ENCODE measurements at places on chromosomes 16 and 17.

DNA sequence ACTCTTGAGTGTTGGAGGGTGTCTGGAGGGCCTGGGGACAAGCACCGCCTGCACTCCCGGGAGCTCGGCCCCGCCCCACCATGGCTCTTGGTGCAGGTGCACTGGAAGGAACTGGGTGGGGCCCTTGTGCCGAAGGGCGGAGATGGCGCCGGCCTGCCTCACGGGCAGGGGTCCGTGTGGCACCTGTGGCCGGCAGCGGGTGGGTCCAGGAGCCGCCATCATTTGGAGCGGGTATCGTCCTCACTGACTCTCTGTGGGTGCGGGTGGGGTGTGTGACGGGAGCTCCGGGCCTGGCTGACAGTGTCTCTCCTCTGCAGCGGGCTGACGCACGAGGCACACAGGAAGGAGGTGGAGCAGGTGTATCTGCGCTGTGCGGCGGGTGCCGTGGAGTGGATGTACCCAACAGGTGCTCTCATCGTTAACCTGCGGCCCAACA lies 5.2 kb downstream of the METRNL start:
- H3K4me3 ChIP-seq: peak overlapping the region; percentile 76
- ATAC-seq: no peak
- peaks cover 19% of the 10 kb centered on the region for H3K4me1 ChIP-seq
- H3K27me3 ChIP-seq: no peaks in the 10 kb centered on the region

DNA sequence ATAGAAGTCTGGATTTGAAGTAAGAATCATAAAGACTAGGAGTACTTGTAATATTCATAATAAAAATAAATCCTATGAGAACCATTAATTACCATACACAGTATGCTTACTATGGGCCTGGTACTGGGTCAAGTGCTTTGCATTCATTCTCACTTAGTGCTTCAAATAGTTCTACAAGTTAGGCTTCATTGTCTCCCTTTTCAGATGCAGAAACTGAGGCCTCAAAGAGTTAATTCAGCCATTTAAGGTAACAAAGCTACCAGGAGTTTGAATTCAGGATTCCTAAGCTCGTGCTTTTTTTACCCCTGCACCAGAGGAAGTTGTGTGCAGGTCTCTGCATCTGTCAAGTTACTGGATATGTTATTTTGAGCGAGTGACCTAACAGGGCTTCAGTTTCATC lies 1098.4 kb upstream of the EEF2KMT start:
- no peak overlapping the region for H3K27ac ChIP-seq
- H3K27me3 ChIP-seq: no peaks in the 10 kb centered on the region
- no peaks in the 10 kb centered on the region for H3K4me1 ChIP-seq
- ATAC-seq: no peak

DNA sequence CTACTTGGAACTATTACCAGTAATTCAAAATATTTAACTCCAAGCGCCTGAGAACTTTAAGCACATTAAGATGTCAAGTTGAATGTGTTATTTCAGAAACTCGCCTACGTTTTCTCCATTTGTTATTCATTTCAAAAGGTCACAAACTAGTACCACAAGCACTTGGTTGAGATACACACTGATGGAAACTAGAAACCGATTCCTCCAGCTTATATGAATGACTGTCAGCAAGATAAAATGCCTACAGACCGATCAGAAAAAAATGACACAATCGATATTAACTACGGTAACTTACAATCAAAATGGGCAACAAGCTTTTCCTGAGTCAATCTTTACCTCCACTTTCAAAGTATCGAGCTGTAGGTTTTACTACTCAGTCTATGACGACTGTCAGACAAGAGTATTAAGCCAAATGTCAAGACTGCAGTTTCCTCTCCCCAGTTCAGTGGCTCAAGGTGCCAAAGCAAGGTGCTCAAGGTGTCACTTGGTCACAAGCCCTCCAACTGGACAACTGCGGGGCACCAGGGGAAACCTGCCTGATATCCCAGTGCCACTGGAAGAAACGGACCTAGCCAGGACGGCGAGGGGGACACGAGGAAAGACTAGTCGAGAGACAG lies 678 bp downstream of the SRP68 start:
- H3K4me1 ChIP-seq: peaks cover 22% of the 10 kb centered on the region
- H3K4me3 ChIP-seq: peak overlapping the region; percentile 99
- peak overlapping the region; percentile 100 for H3K27ac ChIP-seq

DNA sequence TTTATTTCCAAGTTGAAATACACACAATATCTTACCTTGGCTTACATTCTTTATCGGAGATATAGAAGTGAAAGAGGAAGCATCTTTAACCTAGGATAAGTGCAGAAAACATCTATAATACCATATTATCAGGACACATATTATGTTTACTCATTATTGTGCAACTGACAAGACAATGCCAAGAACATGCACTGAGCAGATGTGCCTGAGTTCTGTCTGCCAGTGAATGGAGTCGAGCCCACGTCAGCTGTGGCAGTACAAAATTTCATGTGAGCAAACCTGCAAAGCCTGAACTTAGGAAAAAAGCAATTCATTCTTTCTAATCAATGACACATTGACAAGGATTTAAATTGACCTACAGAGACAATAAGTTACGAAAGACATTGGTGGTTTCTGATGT lies 154.4 kb downstream of the AXIN2 start:
- ATAC-seq: no peak
- H3K4me3 ChIP-seq: no peak overlapping the region
- no peaks in the 10 kb centered on the region for H3K36me3 ChIP-seq
- H3K27ac ChIP-seq: no peak overlapping the region
- peaks cover 3% of the 10 kb centered on the region for H3K27me3 ChIP-seq

DNA sequence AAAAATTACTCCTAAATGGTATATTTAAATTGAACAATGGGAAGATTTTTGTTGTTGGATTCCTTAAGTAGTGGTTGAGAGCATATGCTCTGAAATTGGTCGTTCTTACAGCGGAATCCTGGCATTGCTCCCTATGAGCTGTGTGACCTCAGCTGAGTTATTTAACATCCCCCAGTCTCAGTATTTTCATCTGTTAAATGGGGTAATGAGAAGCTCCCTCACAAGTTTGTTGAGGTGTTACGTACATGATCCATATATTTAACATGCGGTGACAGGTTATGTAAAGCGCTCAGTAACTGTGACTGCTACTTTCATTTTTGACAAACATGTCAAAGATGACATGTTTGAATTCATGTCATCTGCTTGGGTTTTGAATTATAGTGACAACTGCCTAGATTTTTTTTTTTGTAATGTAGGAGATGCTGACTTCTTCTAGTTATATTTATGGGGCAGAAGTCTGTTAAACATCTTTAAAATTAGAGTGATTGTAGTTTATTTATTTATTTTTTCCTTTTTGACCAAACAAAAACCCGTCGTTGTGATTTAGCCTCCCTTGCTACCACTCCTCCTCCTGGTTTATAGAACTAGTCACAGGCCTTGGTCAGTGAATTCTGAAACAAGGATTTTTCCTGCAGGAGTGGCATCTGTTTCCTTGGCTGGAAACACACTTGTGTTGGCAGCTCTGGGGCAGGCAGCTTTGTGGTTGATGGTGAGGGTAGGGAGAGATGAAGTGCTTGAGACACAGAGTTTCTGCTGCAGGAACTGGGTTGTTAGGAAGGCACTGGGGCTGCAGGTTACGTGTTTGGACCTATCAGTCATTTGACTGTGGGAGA lies 268.8 kb downstream of the SNX29 start:
- no peaks in the 10 kb centered on the region for H3K36me3 ChIP-seq
- peaks cover 4% of the 10 kb centered on the region for H3K4me1 ChIP-seq
- ATAC-seq: no peak
- H3K27me3 ChIP-seq: no peaks in the 10 kb centered on the region
- no peak overlapping the region for H3K4me3 ChIP-seq

GRCh38 chr17:65593855-65594845 lies 32.7 kb upstream of the AXIN2 start:
- H3K4me3 ChIP-seq: no peak overlapping the region
- no peaks in the 10 kb centered on the region for H3K36me3 ChIP-seq
- peaks cover 3% of the 10 kb centered on the region for H3K27me3 ChIP-seq

GRCh38 chr17:40303009-40303657 lies 5.8 kb upstream of the RARA start:
- H3K27ac ChIP-seq: no peak overlapping the region
- no peaks in the 10 kb centered on the region for H3K27me3 ChIP-seq
- no peak overlapping the region for H3K4me3 ChIP-seq
- peaks cover 62% of the 10 kb centered on the region for H3K36me3 ChIP-seq
- ATAC-seq: peak; percentile 49

- peaks cover 3% of the 10 kb centered on the region for H3K27me3 ChIP-seq
- peaks cover 24% of the 10 kb centered on the region for H3K4me1 ChIP-seq
- H3K27ac ChIP-seq: peak overlapping the region; percentile 80
- H3K4me3 ChIP-seq: peak overlapping the region; percentile 52
- peaks cover 47% of the 10 kb centered on the region for H3K36me3 ChIP-seq
Measured at GRCh38 chr17:42846594-42847280, 2.4 kb downstream of the AOC2 start.

- H3K27me3 ChIP-seq: peaks cover 5% of the 10 kb centered on the region
- no peak overlapping the region for H3K27ac ChIP-seq
- ATAC-seq: no peak
- H3K36me3 ChIP-seq: no peaks in the 10 kb centered on the region
- no peak overlapping the region for H3K4me3 ChIP-seq
Measured at GRCh38 chr17:81966343-81967243, 5.6 kb upstream of the NOTUM start.

- H3K4me3 ChIP-seq: no peak overlapping the region
- H3K4me1 ChIP-seq: no peaks in the 10 kb centered on the region
- H3K27me3 ChIP-seq: no peaks in the 10 kb centered on the region
- H3K27ac ChIP-seq: no peak overlapping the region
- ATAC-seq: no peak
Measured at GRCh38 chr17:19678581-19679453, 30.3 kb downstream of the ALDH3A2 start.

DNA sequence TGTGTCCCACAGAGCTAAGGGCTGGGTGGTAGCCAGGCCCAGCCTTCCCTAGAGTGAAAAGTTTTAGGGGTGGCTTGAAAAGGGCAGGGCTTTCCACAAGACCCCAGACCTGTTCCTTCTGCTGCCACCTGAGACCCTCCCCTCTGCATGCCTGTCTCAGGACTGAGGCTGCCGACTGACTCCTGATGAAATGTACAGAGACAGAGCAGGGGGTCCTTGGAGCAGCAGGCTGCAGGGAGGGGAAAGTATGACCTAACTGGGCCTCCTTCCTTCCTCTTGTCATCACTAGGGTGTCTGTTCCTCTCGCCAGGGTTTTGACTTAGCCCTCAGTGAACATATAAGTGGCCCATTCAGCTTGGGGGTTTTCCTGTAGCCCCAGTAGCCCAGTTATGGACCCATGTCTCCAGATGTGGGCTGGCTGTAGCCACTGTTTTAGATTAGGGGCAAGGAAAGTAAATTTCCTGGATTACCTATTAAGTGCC lies 14.9 kb upstream of the NFATC3 start:
- H3K36me3 ChIP-seq: peaks cover 74% of the 10 kb centered on the region
- peak overlapping the region; percentile 91 for H3K27ac ChIP-seq
- H3K27me3 ChIP-seq: no peaks in the 10 kb centered on the region
- peaks cover 45% of the 10 kb centered on the region for H3K4me1 ChIP-seq
- peak overlapping the region; percentile 56 for H3K4me3 ChIP-seq
- ATAC-seq: no peak

- no peak overlapping the region for H3K4me3 ChIP-seq
- H3K36me3 ChIP-seq: no peaks in the 10 kb centered on the region
- H3K27me3 ChIP-seq: no peaks in the 10 kb centered on the region
- no peak overlapping the region for H3K27ac ChIP-seq
- H3K4me1 ChIP-seq: peaks cover under 1% of the 10 kb centered on the region
- no peak for ATAC-seq
Measured at GRCh38 chr16:48408688-48409087, 23.5 kb upstream of the SIAH1 start.

DNA sequence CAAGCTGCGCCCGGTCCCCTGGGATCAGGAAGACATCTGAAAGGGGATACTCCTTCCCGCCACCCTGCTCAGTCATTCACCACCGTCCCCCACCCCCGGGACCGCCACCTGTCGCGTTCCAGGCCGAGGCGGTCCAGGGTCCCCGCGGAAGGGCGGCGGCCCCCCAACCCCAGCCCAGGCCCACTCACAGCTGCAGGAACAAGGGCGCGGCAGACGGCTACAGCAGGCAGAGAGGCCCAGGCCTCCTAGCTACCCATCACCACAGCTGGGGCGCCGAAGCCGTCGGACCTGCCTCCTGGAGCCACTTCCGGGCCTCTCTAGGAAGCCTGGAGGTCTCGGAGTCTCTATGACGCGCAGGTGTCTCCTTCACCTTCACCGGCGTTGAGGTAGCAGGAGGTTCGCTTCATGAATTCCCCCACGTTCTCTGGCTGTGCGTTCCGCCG lies at the start of gene SDR42E1:
TSS of gene SDR42E1 (minus strand) at position 272 of the 443 bp plus-strand sequence. CDS start 10,612 bp downstream, outside the sequence.
- peak within 1 kb of the TSS; percentile 87 for H3K27ac ChIP-seq
- H3K4me3 ChIP-seq: peak within 1 kb of the TSS; percentile 75
- H3K4me1 ChIP-seq: peaks cover 25% of the 10 kb centered on the region
- H3K27me3 ChIP-seq: peaks cover 6% of the 10 kb centered on the region
- ATAC-seq: peak; percentile 36
- peaks cover 23% of the 10 kb centered on the region for H3K36me3 ChIP-seq

DNA sequence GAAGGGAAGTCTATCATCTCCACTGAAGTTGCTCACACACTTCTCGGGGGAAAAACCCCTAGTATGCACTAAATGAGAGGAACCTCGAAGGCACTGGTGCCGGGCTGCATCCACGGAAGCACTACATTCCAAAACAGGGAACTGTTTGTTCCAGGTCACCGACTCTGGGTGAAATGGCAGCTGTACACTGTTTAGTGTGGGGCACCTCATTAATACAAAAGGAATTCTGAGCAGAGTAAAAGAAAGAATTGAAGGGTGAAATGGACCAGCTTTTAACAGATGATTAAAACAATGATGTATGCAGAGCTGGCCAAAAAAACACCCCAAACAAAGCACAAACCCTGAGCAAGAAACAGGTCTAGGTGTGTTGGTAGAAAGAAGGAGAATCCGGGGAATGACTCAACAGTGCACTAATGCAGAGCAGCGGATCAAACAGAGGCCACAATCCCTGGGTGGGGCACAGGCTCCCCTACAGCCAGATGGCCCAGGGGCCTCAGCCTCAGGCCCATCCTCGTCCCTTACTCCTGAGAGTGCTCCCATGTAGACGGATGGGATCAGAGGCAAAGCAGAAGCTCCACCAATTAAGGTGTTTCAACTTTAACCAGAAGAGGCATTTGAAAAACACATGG lies 161.5 kb downstream of the ZFHX3 start:
- H3K27me3 ChIP-seq: peaks cover 3% of the 10 kb centered on the region
- no peaks in the 10 kb centered on the region for H3K4me1 ChIP-seq
- no peak overlapping the region for H3K27ac ChIP-seq
- ATAC-seq: no peak
- H3K4me3 ChIP-seq: no peak overlapping the region

GRCh38 chr17:48752399-48753288 lies 24.1 kb upstream of the HOXB13 start:
- H3K4me3 ChIP-seq: no peak overlapping the region
- peaks cover 66% of the 10 kb centered on the region for H3K27me3 ChIP-seq
- H3K4me1 ChIP-seq: peaks cover 4% of the 10 kb centered on the region
- ATAC-seq: no peak

GRCh38 chr17:44774271-44775135 lies 15.7 kb downstream of the ADAM11 start:
- no peaks in the 10 kb centered on the region for H3K36me3 ChIP-seq
- ATAC-seq: peak; percentile 42

GRCh38 chr16:53565296-53565863 lies 62.4 kb upstream of the AKTIP start:
- H3K4me1 ChIP-seq: no peaks in the 10 kb centered on the region
- H3K36me3 ChIP-seq: no peaks in the 10 kb centered on the region
- no peak overlapping the region for H3K27ac ChIP-seq
- no peak for ATAC-seq
- H3K27me3 ChIP-seq: peaks cover 9% of the 10 kb centered on the region

All from activated T-helper 17 cell treated with anti-CD3 and anti-CD28 coated beads, Interleukin-2, amount 50 U/mL, for 72 hours (primary cell).